GM23248 (cell line): ENCODE measurements at places on chromosomes 4 and X. TPM values are rescaled to one million over a fixed set of nuclear protein-coding genes. Genes with fewer than 3 reads are reported as not detected.

NPY2R gene
- not detected in 2 replicates for total RNA-seq

DNA sequence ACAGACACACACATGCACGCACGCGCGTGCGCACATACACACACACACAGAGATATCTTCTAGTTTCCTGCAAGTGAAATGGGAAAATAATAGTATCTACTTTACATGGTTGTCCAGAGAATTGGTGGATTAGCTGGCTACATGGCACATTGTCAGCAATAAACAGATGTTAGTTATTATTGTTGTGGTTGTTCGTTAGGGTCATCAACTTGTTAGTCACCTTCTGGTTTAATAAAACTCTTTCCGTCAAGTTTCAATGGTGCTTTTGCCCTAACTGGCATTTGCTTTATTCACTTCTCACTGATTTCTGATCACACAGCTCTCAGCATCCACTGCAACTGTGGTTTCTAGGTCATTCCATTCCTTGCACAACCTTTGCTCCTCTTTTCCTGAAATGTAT lies 25.4 kb upstream of the RASL11B start:
- no peaks in the 10 kb centered on the region for H3K36me3 ChIP-seq
- no peak overlapping the region for H3K4me3 ChIP-seq
- H3K27me3 ChIP-seq = no peaks in the 10 kb centered on the region

CHRDL1 gene
- not detected in 2 replicates for total RNA-seq

TEX13D gene
- total RNA-seq = not detected in 2 replicates

GRCh38 chr4:110770353-110770752 lies 147.5 kb upstream of the PITX2 start:
- no peak for DNase-seq
- no peak overlapping the region for H3K27ac ChIP-seq

CLDN22 gene
- not detected in 2 replicates for total RNA-seq

GRCh38 chrX:127259742-127260141 lies 440.2 kb downstream of the PRR32 start:
- H3K4me3 ChIP-seq = no peak overlapping the region
- H3K4me1 ChIP-seq = no peaks in the 10 kb centered on the region
- no peak overlapping the region for H3K27ac ChIP-seq
- no peak for DNase-seq

DNA sequence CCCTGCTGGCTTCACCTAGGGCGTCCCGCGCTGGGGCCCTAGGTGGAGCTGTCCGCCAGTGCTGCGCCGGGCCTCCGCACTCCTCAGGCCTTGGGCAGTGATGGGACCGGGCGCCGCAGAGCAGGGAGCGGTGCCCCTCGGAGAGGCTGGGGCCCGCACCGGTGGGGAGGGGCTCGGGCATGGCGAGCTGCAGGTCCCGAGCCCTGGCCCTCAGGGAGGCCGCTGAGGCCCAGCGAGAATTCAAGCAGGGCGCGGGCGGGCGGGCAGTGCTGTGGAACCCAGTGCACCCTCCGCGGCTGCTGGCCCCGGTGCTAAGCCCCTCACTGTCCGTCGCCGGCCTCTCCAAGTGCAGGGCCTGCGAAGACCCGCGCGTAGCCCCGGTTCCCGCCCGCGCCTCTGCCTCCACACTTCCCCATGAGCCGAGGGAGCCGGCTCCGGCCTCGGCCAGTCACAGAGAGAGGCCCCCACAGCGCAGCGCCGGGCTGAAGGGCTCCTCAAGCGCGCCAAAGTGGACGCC lies 565.1 kb upstream of the NDST4 start:
- no peaks in the 10 kb centered on the region for H3K36me3 ChIP-seq
- no peaks in the 10 kb centered on the region for H3K27me3 ChIP-seq
- no peak overlapping the region for H3K27ac ChIP-seq
- no peak overlapping the region for H3K4me3 ChIP-seq
- no peaks in the 10 kb centered on the region for H3K4me1 ChIP-seq

RNF175 gene
- not detected in 2 replicates for total RNA-seq

GRCh38 chr4:30847167-30847566 lies 127.0 kb downstream of the PCDH7 start:
- H3K4me3 ChIP-seq = no peak overlapping the region
- no peak overlapping the region for H3K27ac ChIP-seq
- H3K36me3 ChIP-seq = no peaks in the 10 kb centered on the region
- H3K27me3 ChIP-seq = no peaks in the 10 kb centered on the region
- H3K4me1 ChIP-seq = no peaks in the 10 kb centered on the region

ITIH6 gene
- not detected in 2 replicates for total RNA-seq

DNA sequence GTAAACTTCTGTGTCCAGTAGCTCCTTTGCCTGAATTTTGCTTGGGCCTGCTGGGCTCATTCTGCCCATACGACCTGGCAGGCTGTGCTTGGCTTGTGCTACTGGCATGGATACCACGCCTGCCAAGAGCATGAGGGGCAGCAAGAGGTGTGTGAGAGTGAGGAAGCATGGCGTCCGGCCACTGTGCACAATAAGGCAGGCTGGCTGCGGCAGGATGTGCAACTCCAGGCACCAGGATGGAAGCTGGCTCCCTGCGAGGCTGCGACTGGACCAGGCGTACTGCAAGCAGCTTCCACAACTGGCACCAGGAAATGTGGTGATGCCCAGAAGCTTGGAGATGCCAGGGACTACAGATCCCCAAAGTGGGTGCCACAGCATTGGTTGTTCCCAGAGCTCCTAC lies 709.3 kb downstream of the PCDH18 start:
- no peak overlapping the region for H3K4me3 ChIP-seq
- DNase-seq = no peak
- no peaks in the 10 kb centered on the region for H3K36me3 ChIP-seq
- no peak overlapping the region for H3K27ac ChIP-seq

- H3K4me3 ChIP-seq = no peak overlapping the region
- no peak overlapping the region for H3K27ac ChIP-seq
- no peaks in the 10 kb centered on the region for H3K27me3 ChIP-seq
- H3K36me3 ChIP-seq = peaks cover 10% of the 10 kb centered on the region
- H3K4me1 ChIP-seq = peaks cover 49% of the 10 kb centered on the region
Measured at GRCh38 chr4:168880811-168881595, 129.1 kb downstream of the CBR4 start.

MCF2 gene
- not detected in 2 replicates for total RNA-seq

- DNase-seq = no peak
- H3K36me3 ChIP-seq = no peaks in the 10 kb centered on the region
- no peak overlapping the region for H3K27ac ChIP-seq
- no peaks in the 10 kb centered on the region for H3K27me3 ChIP-seq
Measured at GRCh38 chr4:148286012-148286411, 156.2 kb downstream of the NR3C2 start.

- no peak overlapping the region for H3K27ac ChIP-seq
- H3K4me3 ChIP-seq = no peak overlapping the region
- H3K4me1 ChIP-seq = no peaks in the 10 kb centered on the region
- no peak for DNase-seq
- no peaks in the 10 kb centered on the region for H3K27me3 ChIP-seq
Measured at GRCh38 chrX:107619885-107620322, 8.4 kb upstream of the PRPS1 start.

GRCh38 chr4:94636004-94636403 lies 121.8 kb upstream of the BMPR1B start:
- peak overlapping the region; percentile 45; the same call in 1 of the 2 replicates for H3K27ac ChIP-seq
- peaks cover 16% of the 10 kb centered on the region for H3K36me3 ChIP-seq
- H3K4me3 ChIP-seq = no peak overlapping the region
- H3K27me3 ChIP-seq = no peaks in the 10 kb centered on the region
- peak; percentile 62 for DNase-seq
- peaks cover 39% of the 10 kb centered on the region for H3K4me1 ChIP-seq

DNA sequence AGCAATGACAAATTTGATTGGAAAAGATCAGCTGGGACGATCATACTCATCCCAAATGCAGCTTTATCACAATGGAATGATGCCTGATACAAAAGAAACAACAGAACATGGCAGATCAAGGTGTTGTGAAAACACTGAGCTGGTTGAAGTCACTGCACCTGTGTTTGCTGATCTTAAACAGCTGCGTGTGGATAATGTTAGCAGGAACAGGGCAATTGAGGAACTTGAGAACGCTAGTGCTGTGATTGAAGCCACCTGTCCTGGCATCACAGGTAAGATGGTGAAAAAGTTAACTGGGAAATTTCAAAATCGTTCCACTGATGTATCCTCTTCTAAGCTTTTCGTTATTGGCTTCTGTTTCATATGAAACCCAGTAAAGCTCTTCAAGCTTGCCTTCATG lies 27.4 kb upstream of the SOD3 start:
- no peaks in the 10 kb centered on the region for H3K36me3 ChIP-seq
- peaks cover 37% of the 10 kb centered on the region for H3K4me1 ChIP-seq
- no peaks in the 10 kb centered on the region for H3K27me3 ChIP-seq
- no peak overlapping the region for H3K4me3 ChIP-seq
- H3K27ac ChIP-seq = no peak overlapping the region

GRCh38 chr4:78298618-78299017 lies 241.5 kb downstream of the FRAS1 start:
- H3K36me3 ChIP-seq = no peaks in the 10 kb centered on the region
- DNase-seq = peak; percentile 55
- H3K4me3 ChIP-seq = no peak overlapping the region
- peak overlapping the region; percentile 10; the same call in 1 of the 2 replicates for H3K27ac ChIP-seq
- peaks cover 55% of the 10 kb centered on the region for H3K4me1 ChIP-seq

APLN gene
- 0.43 and 1.1 TPM in 2 replicates for total RNA-seq

DNA sequence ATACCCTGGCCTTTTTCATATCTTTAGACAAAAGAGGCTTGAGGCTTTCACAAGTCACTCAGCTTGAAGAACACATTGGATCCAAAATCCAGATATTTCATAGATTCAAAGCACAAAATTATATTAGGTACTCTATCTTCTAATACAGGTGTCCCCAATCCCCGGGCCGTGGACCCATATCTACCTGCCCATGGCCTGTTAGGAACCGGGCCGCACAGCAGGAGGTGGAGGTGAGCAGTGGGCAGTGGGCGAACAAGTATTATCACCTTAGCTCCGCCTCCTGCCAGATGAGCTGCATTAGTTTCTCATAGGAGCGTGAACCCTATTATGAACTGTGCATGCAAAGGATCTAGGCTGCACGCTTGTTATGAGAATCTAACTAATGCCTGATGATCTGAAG lies 18.7 kb downstream of the YIPF7 start:
- H3K4me1 ChIP-seq = no peaks in the 10 kb centered on the region
- H3K36me3 ChIP-seq = no peaks in the 10 kb centered on the region
- no peak overlapping the region for H3K27ac ChIP-seq
- DNase-seq = no peak
- no peaks in the 10 kb centered on the region; the same call in 1 of the 2 replicates for H3K27me3 ChIP-seq
- H3K4me3 ChIP-seq = no peak overlapping the region
